ENCODE measurements at places on chromosomes 11 and 22.

- no peak for DNase-seq
Observed at GRCh38 chr11:17351510-17352176, at the start of gene NCR3LG1. Gene NCR3LG1 (plus strand): TSS chr11:17351800. CDS start chr11:17351970, 170 bp downstream.

DNA sequence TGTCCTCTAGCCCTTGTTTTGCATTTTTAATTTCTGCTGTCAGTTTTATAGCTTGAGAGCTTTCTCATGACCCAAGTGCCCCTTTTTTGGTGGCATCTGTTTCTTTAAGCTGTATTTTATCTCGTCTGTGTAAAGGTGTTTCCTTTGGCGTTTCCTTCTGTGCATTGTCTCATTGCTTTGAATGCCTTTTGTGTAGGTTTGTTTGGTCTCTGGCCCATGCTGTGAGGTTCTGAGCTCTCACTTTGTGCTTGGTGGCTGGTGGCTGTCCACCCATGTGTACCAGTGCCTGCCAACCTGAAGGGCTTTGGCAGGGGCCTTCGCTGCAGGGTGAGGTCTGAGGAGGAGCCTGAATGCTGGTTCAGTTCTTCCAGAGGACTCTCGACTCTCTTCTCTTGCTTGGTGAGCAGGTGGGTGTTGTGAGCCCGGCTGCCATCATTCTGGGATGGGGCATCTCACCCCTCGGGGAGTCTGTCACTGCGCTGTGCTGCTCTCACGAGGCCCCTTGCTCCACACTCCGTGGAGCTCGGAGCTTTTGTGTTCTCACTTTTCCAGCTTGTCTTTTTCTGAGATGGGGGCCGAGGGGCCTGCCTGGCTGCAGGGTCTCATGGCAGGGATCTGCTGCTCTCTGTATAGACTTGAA is 14.9 kb downstream of the AP2A2 start:
- no peak for DNase-seq

DNA sequence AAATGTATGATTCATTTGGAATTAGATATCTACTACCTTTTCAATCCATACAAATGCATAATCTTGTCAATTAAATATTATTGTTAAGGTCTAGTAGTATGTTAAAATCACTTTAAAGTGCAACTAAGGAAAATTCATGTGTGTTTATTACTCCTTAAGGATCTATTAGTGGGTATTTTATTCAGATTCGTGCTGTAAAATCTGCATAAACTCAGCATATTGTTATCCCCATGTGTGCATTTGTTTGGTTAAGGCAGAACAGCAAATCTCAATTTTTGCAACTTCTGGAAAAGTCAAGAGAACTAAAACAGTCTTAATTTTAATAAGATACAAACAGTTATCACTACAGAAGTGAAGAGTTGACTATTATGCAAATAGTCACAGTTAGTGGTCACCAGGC is 234.5 kb downstream of the SOX6 start:
- no peak for DNase-seq

- no peak for DNase-seq
Observed at GRCh38 chr11:87871056-87871455, 304.2 kb downstream of the RAB38 start.

GRCh38 chr22:25650833-25651232 is 86.4 kb downstream of the GRK3 start:
- DNase-seq = no peak

GRCh38 chr11:93668171-93668570 is 6.7 kb downstream of the CEP295 start:
- no peak for DNase-seq

DNA sequence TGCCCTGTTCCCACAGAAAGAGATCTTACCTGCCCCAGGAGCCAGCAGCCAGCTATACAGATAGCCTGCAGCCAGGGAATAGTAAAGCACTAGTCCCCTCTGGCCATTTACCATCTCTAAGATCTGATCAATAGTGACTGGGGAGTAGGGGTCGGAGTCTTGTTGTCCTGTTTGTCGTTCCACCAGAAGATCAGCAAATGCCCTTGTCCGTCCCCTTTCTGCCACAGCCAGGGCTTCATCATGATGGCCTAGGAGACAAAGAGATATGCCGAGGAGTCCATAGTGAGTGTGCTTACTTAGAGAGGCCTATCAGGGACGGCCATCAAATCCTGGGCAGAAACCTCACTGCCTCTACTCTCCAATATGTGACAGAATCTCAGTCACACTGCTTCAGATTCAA is 177.1 kb upstream of the PITPNB start:
- DNase-seq = no peak

Data from NCI-H187 treated with DMSO at 0.1 percent for 48 hours (cell line).